Activated naive CD4-positive, alpha-beta T cell (primary cell): ENCODE measurements at places on chromosomes 3 and 15.

DNA sequence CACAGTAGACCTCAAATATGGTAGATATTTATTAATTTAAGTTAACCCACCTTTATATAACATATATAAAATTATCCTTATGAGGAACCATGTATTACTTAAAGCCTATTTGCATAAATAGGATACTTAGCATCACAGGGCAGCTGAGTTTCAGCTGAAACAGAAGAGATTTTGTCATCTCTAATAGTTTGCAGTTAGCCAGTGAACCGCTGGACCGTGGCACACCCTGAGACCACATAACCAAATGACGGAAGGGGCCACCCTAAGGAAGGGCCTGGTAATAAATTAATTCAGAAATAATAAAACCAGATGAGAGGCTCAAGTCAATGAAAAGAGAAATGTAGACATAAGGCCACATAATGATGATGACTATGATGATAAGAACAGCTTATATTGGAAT lies 107.7 kb downstream of the MYO5A start:
- no peak for DNase-seq

- DNase-seq, result no peak
Observed at GRCh38 chr3:95341314-95341713, 1278.5 kb downstream of the NSUN3 start.

- DNase-seq, result no peak
Observed at GRCh38 chr3:133464573-133464972, 64.7 kb downstream of the BFSP2 start.

DNA sequence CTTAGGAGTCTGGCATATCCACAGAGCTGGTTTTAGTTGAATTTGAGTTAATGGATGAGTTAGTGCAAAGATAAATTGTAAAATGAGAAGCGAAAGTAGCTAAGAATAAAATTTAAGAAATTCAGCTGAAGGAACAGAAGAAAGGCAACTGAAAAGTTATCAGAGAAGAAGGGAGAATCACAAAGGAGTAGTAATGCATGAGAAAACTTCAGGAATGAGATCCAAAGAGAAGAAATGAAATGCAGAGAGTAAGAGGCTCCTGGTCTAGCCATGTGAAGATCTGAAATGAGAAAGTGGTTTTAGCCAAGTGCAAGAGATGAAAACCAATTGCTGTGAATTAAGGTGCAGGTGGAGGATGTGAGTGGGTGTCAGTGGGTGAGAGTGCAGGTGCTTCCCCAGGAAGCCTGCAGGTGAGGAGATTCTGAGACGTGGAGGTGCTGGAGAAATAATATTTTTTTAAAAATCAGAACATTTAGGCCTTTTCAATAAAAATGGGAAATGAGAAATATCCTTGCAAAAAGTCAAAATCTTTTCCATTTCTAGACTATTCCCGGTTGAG lies 18.5 kb downstream of the KBTBD8 start:
- DNase-seq, result no peak

DNA sequence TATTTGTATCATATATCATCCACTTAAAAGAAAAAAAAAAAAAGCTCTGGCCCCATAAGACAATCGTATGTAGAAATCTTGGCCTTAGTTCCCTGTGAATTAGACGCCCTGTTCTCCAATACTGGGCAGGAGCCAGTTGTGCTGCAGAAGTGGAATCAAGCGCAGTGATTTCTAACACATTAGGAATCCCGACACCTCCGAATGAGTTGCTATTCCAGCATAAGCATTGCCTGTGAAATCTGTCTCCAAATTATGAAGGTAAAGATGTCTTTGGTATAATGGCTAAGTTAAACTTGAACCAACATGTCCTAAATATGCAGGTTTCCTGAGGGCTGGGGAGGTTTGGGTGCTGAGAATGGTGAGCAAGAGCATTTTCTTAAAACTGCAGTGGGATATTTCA lies 199.4 kb upstream of the ARRDC4 start:
- no peak for DNase-seq

DNA sequence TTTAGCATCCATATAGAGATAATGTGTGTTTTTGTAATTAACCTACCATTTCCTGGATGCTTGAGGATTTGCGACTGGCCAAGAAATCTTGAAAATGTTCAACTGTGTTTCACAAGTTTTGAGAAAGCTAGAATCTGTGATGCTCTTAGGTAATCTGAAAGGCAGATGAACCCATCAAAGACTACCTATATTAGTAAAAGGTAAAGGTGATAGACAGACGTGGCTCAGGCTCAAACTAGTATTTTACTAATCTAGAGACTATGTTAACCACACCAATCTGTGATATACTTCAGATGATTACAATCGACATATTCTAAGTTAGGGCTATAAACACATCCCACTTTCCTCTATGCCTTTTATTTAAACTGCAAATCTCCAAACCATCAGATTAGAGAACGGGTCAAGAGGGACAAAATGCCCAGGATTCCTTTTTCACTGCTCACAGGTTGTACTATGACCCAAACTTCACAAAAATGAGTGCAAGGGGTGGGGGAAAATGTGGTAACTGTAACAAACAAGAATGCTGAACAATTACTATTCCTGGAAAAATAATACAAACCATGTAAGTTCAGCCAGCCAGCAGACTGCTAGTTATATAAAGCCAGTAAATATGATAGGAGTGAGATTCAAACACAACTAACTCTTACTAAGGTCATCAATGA lies 295.1 kb downstream of the FOXP1 start:
- no peak for DNase-seq

DNA sequence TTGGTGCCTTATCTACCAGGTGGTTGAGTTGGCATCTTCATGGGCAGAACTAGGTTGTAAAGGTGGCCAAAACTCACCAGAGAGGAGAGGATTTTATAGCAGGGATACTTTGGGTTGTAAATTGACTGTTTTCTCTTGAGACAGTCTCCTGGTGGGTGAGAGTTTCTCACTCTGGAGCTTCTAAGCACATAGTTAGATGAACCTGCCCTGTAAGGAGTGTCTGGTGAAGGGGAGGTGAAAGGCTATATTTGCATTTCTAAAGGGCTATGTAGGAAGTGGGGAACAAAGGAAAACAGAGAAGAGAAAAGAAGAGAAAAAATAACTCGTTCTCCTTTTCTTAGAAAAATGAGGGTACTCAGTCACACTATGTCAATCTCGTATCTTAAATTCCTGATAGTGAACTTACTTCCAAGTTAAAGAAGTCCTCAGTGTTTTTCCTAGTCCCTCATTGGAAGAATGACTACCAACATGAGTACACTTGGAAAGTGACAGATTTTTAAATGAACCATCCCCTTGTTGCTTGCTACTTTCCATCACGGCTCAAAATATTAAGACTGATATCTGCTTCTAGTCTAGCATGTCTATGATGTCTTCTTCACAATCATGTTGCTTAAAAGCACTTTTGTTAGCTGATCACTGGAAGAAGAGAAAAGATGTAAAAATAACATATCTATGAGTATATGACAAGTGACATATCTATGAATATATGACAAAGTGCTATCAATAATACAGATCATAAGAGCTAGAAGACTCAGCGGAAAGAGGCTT lies 113.8 kb upstream of the P2RY1 start:
- DNase-seq, result no peak

GRCh38 chr15:57112178-57112577 lies 193.7 kb downstream of the TCF12 start:
- DNase-seq, result no peak

DNA sequence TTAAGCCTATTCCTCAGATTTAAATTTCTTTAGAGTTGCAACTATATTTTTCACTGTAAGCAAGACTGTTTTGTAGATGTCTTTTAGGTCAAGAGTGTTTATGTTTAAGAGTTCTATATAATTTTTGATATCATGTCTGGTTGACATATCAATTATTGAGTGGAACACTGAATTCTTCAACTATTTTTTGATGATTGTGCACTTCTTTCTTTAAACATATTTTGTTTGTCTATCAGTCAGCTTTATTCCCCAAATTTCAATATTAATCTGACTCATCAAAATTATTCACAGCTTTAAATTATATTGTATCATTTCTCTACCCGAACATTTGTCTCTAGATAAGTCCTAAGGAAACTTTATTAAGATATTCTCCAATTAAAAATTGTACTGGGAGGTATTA lies 933.6 kb upstream of the ROBO1 start:
- DNase-seq, result no peak

DNA sequence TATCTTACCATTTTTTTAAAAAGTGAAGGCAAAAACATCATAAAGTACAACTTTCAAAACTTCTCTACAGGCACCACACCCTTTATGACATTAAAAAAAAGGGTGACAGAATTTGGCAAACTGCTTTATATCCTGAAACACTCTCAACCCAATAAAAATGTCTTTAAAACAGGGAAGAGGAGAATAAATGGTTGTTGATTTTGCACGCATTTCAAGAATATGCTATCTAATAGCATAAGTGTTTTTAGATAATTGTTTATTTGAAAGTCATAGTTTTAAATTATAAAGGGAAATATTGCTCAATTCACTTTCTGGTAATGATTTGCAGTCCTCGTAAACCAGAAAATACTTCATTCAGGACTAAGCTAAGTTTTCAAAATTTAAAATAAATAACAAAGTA lies 1.7 kb upstream of the PCOLCE2 start:
- DNase-seq, result no peak

GRCh38 chr3:107524326-107524840 lies 1.6 kb downstream of the BBX start:
- DNase-seq, result no peak

DNA sequence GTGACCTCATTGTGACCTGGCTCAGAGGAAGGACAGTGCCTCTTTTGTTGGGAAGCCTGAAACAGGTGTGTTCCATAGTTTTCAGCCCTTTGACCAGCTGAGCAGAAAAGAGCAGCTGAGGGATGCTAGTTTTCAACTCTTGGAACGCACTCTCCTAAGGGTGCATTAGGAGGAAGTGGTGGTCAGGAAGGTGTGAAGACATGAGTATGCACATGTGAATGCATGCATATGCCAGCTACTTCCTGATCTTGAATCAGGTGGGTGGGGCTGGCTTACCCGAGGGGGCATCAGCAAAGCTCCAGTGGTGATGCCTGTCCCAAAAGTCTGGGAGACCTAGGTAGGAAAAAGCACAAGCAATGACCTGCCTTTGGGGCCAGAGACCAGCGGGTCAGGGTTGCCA lies 23.3 kb upstream of the CEMIP start:
- no peak for DNase-seq

DNA sequence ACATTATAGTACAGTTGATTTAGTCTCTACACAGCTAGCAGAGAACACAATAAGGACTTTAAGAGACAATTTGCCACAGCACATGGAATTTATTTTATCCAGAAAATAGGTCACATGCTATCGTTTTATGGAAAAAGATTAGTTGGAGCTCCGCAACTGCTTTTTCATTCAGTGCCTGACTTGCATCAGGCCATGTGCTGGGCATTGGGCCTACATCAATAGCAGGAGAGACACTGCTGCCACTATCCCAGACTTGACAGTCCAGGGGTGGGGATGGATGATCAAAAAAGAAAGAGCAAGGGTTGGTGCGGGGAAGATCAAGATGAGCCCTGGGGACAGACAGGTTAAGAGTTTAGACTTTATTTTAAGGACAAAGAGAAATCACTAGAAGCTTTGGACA lies 75.2 kb upstream of the C3orf80 start:
- DNase-seq, result no peak

DNA sequence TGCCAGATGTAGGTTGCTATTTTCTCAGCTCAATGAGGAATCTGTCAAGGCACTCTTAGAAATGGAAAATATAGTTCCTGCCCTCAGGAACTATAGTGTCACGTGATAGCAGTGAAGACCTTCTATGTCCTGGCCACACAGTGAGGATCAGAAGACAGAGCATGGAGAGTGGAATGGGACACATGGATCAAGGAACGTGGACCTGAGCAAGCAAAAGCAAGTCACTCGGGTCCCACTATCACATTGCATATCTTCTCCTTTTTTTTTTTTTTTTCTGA lies 21.2 kb downstream of the SMAD3 start:
- DNase-seq, result no peak

- no peak for DNase-seq
Observed at GRCh38 chr3:49362561-49362960, 4.4 kb upstream of the GPX1 start.

DNA sequence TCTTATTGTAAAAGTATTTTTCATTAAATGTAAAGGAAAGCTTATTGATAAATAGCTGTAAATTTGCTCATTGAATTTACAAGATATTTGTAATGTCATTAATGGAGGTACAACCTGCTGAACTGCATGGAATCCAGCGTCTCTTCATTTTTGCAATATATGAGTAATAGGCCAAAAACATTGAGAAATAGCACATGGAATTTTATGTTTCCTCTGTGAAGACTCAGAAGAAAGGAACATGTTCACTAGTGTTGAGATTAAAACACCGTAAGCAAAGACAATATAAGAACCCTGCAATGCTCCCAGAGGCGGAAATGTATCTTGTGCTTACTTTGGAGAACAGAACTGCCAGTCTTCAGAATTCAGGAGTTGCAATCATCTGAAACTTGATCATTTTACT lies 167.6 kb downstream of the ALDH1A2 start:
- DNase-seq, result no peak

- no peak for DNase-seq
Observed at GRCh38 chr3:182233957-182234356, 522.2 kb downstream of the SOX2 start.

DNA sequence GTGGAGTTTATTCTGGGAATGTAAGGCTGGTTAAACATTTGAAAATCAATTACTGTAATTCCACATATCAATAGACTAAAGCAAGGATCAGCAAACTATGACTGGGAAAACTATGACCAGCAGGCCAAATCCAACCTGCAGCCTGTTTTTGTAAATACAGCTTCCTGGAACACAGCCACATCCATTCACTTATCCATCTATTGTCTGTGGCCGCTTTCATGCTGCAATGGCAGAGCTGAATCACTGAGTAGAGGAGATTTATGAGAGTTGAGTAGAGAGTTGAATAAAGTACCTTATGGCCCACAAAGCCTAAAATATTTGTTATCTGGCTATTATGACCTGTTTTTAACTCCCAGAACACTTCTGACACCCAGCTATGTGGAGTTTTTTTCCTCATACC lies 12.2 kb downstream of the MYLK start:
- no peak for DNase-seq

- no peak for DNase-seq
Observed at GRCh38 chr3:185317674-185318073, 45.3 kb upstream of the MAP3K13 start.

DNA sequence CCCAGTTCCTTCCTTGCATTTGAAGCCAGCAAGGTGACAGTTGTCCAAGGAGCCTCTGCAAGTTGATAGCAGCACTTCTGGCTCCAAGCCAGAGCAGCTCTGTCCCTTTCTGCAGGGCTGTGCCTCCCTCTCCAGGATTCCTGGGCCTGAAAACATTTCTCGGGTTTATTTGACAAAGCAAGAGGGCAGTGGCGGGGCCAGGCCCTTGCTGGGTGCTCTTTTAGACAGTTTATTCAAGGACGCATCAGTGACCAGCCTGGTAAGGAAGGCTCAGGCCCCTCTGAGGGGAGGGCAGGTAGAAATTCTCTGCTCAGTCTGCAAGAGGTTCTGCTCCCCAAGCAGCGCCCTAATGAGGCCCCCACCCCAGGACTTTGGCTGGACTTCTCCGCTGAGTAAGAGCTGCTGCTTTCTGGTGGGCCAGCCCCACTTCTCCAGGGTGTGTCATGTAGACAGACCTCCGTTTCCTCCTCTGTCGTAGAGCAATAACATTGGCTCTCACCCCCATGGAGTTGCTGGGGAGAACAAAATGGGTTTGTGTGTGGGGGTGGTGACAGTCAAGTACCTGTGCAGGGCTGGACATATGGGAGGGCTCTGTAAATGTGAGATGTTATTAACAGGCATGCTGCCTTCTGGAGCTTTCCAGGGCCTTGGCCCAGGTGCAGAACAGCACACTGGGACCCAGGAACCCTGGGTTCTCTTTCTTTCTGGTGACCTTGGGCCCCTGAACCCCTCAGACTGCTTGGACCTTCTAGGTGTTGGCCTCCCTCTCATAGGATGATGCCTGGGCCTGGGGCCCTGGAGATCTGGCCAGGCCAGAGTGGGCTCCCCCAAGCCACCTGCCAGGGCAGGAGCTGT lies 146.2 kb upstream of the TLE3 start:
- no peak for DNase-seq

GRCh38 chr3:45333549-45333948 lies 54.8 kb upstream of the LARS2 start:
- no peak for DNase-seq
